IPS DF 6.9 (cell line): ENCODE measurements at places on chromosomes 4 and X.

DNA sequence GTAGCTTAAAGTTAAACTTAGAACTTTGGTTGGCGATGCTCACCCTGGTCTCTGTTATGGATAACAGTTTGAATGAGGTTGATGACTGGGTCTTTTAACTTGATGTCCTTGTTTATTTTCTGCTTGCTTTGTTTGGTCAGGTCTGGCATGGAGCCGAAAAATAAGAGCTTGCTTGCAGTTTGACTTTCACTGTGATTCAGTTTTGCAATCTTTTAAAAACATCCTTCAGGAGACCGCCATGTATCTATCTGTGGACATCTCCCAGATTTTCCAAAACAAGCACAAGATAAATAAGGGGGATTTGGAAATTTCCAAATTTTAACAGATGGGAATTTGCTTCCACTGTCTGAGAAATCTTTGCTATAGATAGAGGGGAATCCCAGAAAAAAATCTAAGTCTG, 246.7 kb downstream of the PALLD start:
- DNase-seq: no peak

GRCh38 chr4:10371121-10371520, 86.1 kb downstream of the ZNF518B start:
- DNase-seq: no peak

DNA sequence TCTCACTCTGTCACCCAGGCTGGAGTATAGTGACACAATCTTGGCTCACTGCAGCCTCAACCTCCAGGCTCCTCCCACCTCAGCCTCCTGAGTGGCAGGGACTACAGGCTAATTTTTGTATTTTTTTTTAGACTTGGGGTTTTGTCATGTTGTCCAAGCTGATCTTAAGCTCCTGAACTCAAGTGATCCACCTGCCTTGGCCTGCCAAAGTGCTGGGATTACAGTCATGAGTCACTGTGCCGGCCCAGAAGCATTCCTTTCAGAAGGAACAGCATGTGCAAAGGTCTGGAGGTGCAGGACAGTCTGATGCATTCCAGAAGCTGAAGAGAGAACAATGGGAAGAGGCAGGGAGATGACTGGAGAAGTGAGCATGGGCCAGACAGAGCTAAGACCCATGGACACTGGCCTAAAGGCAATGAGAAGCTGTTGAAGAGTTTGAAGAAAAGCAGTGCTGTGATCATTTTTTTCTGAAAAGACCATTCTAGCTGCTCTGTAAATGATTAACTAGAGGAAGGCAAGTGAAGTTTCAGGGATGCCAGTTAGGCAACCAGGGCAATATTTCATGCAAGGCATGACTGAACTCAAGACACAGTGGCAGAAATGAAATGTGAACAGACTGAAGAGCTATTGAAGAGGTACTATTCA, 43.2 kb downstream of the MANBA start:
- no peak for DNase-seq

- no peak for DNase-seq
These were observed 92.0 kb upstream of the CLCN4 start for GRCh38 chrX:10064736-10065135.

DNA sequence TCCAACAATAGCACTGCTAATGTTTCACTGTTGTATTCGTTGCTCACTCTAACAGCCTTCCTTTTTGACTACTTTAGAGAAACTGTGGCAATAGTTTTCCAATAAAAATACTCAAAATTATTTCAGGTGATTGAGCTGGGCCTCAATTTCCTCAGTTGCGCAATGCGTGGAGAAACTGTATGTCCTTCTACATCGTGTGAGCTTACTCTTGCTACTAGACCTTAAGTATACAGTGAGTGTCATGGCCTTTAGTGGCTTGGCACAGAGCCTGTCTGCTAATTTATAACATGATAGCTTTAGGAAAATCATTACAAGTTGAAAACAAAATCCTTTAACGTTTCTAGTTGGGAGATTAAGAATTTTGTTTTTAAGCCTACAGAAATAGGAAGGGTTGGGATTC, 114.5 kb downstream of the COL4A6 start:
- DNase-seq: no peak

DNA sequence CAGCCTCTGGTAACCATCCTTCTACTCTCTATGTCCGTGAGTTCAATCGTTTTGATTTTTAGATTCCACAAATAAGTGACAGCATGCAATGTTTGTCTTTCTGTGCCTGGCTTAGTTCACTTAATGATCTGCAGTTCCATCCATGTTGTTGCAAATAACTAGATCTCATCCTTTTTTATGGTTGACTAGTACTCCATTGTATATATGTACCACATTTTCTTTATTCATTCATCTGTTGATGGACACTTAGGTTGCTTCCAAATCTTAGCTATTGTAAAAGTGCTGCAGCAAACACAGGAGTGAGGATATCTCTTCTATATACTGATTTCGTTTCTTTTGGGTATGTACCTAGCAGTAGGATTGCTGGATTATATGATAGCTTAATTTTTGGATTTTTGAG, 140.9 kb downstream of the MID1 start:
- no peak for DNase-seq

DNA sequence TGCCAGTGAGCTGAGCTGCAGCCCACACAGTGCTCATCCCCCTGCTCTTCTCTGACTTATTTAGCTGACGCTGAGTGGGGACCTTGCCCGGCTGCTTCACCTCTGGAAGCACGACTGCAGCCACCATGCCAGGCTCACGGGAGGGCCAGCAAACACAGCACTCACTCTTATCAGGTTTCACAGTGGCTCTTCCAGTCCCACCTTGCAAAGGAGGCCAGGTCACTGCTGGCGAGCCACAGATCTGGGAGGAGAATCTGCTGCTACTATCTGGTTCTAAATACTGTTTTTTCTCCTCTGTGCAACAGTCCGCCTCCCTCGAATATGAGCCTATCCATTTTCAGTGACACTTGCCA, 6.7 kb upstream of the SPON2 start:
- no peak for DNase-seq

DNA sequence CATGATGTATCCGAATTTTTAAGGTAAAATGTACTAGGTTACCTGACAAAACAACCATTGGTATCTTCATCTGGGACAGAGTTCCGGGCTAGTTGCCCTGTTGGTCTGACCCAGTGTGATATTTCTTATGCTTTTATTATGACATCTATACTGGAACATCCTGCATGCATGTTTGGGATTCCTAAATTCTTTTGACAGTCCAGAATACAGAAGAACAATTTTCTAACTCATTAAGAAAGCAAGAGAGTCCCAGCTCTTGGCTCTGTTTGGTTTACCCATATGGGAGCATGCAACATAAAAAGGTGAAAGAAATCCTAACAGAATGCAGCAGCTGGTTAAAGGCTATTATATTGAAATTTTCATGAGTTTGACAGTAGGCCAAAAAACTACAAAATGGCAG, 247.7 kb upstream of the FTHL17 start:
- no peak for DNase-seq

GRCh38 chrX:103183912-103184311, 31.0 kb upstream of the BEX4 start:
- DNase-seq: no peak

GRCh38 chr4:110061076-110061475, 137.3 kb downstream of the ELOVL6 start:
- no peak for DNase-seq

GRCh38 chrX:13742397-13743176, 8.0 kb downstream of the OFD1 start:
- no peak for DNase-seq

DNA sequence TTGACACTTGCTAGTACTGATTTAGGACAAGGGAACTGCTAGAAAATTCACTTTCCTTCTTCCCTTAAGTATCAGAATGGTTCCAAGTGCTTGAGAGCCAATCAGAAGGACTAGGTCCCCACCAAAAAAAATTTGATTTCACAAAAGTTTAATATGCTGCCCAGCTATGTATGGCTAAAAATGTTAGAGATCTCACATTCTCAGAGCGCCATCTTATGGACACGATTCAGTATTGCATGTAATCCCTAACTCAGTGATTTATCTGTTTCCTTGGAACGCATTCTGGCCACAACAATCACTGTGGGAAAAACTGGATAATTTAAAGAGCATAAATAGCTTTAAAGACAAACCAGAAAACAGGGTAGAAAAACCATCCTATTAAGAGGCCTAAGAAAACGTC, 255.1 kb upstream of the GPC4 start:
- no peak for DNase-seq

- no peak for DNase-seq
These were observed 3.9 kb upstream of the SAT1 start for GRCh38 chrX:23779025-23779424.

- no peak for DNase-seq
These were observed 90.8 kb downstream of the ANAPC4 start for GRCh38 chr4:25467843-25468242.

GRCh38 chr4:11194431-11194830, 234.3 kb downstream of the HS3ST1 start:
- no peak for DNase-seq

DNA sequence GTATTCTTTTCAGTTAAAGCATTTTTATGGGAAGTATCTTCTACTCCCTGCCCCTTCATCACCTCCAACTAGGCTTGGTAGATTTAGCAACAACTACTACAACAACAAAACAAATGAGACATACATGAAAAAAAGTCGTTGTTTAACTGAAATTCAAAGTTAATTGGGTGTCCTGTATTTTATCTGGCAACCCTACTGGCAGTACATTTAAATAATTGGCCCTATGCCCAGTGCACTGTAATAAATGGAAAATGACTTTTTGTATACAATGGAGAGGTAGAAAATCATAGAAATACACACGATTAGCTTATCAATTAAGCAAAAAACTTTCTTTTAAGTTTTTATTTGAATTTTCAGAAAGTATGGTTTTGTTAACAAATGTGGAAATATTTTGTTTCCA, 21.4 kb upstream of the CLGN start:
- no peak for DNase-seq

DNA sequence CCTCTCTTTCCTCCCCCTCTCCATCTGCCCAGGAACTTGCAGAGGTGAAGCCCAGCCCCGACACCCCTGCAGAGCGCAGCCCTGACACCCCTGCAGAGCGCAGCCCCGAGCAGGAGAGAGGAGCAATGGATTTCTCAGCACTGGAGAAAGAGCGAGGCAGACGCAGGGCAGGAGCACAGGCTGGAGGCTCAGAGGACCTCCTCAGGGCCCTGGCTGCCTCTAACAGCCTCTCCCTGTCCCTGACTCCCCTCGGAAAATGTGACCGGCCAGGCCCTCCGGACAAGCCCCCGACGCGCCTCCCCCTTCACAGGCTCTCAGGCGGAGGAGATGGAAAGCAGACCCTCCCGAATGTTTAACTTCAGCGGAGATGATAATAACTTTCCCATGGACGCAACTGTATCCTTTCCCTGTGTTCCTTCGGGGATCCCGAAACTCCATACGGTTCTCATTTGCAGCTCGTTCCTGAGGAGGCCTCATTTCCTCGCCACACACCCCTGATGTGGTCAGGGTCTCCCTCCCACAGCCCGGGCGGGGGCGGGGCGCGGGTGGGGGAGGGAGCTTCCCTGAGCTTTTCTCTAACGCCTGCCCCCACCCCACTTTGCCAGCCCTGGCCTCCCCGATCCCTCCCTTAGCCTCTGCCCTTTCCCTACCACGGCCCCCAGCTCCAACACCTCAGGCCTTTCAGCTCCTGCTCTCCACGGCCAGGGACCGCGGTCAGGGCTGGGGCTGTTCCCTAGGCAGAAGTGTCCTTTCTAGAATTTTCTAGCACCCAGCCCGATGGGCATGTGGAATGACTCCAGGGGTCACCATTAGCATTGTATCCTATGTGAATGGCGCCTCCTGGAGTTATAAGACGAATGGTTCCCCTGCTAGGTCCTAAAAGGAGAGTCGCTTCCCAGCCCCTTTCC, 201.1 kb upstream of the BCOR start:
- DNase-seq: no peak

DNA sequence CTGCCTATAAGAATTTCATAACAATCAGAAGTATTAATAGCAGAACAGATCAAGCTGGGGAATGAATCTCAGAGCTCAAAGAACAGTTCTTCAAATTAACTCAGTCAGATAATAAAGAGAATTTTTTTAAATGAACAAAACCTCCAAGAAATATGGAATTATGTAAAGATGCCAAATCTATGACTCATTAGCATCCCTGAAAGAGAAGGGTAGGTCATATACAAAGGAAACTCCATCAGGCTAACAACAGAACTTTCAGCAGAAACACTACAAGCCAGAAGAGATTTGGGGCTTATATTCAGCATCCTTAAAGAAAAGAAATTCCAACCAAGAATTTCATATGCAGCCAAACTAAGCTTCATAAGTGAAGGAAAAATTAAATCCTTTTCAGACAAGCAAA, 28.6 kb downstream of the CBR4 start:
- no peak for DNase-seq

DNA sequence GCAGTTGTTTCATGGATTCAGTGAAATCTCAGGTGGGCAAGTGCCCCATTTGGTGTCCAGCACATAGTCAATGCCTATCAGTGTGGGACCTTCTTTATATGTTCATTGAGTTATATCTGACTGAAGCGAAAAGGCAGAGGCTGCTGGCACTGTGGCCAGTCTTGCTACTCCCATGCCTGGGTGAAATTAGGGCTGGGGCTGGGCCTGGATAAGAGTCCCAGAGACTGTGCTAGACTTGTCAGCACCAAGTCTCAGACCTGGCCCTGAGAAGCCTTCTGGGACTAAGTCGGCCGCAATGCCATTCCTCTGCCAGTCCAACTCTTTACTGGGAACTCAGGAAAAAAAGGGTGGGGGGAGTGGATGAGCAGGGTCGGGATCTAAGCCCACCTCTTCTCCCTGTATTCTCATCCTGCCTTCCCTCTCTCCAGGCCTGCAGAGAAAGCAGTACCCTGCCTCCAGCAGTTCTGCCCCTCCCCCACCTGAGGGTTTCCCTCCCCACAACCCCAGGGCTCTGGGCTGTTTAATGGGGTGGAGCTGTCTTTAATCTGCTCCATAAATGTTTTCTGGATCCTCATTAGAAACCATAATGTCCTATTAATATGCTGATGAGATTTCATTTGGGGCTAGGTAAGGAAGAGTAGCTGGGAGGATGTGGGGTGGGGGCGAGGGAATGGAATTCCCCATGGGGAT, 153.5 kb upstream of the PJA1 start:
- no peak for DNase-seq
